CD4-positive, alpha-beta T cell treated with Interleukin-12 subunit alpha and Interleukin-12 subunit beta, for 1 hour (primary cell): ENCODE measurements at places on chromosomes 5 and 9.

- DNase-seq: no peak
These were observed 28.8 kb upstream of the ROR2 start for GRCh38 chr9:91978740-91979414.

DNA sequence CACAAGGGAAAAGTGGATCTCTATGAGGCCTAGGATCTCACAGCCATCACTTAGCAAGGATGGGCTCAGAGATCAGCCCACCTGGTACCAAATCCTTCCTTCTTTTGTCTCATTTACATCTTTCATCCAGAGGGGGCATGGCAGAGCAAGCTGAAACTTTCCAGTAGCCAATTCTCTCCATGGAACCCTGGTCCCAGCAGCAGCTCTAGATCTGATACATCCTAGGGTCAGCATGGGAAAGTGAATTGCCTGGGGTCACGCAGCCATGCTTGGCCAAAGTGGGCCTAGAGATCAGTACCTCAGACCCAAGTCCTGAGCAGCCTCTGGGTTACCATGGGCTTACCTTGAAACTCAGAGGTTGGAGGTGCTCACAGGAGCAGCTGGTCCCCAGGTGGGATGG, 170.5 kb downstream of the GABBR2 start:
- no peak for DNase-seq

GRCh38 chr5:171010086-171010485, 148.3 kb downstream of the RANBP17 start:
- no peak for DNase-seq

DNA sequence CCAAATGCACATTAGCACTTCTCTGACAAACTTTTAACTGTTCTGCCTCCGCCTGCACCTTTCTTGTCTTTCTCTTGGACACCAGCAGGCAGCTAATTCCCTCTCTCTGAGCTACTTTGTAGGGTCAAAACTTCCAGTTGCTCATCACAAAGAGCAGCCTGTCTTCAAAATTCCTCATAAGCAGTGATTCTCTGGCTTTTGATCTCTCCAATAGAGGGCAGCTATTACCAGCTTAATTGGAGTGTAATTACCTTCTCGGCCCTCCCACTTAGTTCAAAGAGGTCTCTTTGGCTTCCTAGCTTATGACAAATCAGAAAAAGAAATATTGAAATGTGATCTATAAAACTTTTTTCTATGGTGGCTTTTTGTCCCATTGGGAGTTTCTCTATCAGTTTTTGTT, 43.6 kb upstream of the RAD23B start:
- peak; percentile 36 for DNase-seq

GRCh38 chr9:99593610-99594009, 228.1 kb upstream of the NR4A3 start:
- peak; percentile 1 for DNase-seq

DNA sequence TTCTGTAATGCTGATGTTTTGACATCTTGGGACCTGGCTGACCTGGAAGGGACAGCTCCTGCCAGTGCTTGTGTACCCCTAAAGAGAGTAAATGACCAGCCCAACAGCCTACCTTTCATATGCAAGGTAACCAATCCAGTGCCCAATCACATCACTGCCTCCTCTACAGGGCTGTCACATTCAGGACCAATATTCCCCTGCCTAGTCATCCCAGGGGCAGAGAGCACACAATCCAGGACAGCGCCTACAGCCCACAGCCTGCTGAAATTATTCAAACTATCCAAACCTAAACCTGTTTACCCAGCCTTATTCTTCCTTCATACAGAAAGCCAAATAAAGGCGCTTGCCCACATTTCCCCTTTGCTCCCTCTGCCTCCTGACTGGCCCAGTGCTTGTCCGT, 284.1 kb downstream of the CTNND2 start:
- DNase-seq: no peak

- DNase-seq: no peak
These were observed 6.2 kb downstream of the LNPEP start for GRCh38 chr5:96942078-96942477.
